ENCODE measurements at places on chromosomes 3 and 15.

- no peak for DNase-seq
Observed at GRCh38 chr3:143600756-143601718, 247.2 kb downstream of the SLC9A9 start.

DNA sequence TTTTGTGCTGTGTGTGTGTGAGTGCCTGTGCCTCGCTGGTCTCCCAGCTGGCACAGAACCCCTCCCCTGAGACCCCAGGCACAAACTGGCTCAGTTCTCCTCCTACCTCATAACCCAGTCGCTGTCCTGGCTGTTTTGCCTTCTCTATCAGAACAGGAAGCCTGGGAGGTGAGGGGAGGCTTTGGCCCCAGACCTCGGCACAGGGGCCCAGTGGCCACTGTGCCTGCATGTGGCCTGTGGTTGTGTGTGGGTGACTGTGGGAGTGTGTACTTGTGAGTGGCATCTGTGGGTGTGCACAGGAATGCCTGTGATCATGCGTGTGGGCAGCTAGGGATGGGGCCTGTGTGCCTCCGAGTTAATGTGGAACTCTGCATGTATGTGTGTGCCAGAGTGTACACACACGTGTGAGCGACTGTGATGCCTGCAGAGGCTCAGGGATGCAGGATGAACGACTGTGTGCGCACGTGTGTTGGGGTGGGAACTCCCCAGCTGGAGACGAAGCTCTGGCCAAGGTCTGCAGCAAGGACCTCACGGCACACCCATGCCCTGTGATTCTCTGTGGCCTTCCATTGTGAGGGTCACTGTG, 32.3 kb downstream of the PSTPIP1 start:
- no peak for DNase-seq

DNA sequence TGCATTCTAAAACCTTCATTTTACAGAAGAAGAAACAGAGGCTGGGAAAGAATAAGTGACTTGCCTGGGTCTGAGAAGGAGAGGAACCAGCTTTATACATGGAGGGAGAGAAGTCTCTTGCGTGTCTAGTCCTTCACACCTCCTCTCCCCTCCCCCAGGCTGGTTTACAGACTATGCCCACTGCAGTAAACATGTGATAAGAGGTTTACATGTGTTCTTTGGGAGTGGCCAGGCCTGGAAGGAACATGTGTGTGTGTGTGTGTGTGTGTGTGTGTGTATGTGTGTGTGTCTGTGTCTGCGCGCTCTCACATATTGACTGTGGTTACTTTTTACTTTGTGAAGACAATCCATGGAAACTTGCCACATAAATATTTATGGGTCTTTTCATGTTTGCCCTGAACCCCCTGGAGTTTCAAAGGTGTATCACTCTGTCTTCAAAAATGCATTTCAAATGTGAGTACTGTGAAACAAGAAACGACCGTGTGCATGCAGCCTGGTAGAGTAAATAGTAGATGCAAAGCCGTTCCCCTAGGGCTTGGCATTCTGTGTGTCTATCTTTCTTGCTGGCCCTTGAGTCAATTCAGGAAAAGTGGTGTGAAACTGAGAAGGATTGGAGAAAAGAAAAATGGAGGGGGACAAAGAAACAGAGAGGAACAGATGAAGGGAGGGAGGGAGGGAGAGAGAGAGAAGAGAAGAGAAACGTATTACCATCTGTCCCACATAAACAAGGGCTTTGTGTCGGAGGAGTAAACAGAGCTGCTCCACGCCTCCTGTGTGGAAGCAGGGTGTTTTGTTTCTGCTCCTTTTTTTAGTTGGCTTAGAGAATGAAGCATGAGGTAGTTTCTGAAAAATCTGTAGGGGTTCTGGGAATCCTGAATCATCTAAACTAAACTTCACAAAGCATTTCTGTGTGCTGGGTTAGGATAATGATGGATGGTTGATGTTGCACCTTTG, 51.7 kb downstream of the CLDN11 start:
- no peak for DNase-seq

GRCh38 chr15:98043160-98044014, 82.9 kb downstream of the ARRDC4 start:
- DNase-seq: no peak

- peak; percentile 34 for DNase-seq
Observed at GRCh38 chr3:10835406-10835805, 19.4 kb downstream of the SLC6A11 start.

DNA sequence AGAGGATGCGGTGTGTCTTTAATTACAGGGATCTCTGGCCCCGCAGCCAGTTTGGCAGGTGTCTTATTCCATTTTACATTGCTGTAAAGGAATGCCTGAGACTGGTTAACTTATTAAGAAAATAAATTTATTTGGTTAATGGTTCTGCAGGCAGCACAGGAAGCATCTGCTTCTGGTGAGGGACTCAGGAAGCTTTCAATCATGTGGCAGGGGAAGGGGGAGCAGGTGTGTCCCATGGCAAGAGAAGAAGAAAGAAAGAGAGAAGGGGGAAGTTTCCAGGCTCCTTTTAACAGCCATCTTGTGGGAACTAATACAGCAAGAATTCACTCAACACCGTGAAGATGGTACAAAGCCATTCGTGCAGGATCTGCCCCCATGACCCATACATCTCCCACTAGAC, 128.0 kb upstream of the CRBN start:
- no peak for DNase-seq

- no peak for DNase-seq
Observed at GRCh38 chr3:44363591-44363990, 25.0 kb downstream of the TCAIM start.

DNA sequence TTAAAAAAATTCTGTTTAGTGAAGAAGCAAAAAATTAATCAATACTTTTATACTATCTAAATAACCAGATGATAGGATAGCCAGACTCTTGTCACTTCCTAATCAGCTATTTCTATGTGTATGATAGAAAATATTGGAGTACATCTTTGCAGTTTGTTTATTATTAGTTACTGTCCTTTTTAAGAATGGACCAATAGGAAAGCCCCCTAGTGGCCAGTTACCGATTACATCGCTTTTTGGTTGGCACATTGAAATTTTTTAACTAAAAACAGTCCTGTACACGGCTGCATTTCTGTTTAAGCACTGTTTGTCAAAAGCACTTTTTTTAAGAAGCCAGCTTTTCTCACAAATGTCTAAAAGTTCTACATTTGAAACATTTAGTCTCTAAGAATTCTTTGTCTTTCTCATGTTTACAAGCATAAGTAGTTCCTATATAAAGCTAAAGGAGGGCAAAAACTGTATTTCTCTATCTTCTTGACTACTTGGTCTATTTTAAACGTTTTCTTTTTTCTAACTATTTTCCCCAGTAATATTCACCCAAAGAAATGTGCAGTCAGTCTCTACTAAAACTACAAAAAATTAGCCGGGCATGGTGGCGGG, 253.2 kb upstream of the LRTM1 start:
- DNase-seq: peak; percentile 17

DNA sequence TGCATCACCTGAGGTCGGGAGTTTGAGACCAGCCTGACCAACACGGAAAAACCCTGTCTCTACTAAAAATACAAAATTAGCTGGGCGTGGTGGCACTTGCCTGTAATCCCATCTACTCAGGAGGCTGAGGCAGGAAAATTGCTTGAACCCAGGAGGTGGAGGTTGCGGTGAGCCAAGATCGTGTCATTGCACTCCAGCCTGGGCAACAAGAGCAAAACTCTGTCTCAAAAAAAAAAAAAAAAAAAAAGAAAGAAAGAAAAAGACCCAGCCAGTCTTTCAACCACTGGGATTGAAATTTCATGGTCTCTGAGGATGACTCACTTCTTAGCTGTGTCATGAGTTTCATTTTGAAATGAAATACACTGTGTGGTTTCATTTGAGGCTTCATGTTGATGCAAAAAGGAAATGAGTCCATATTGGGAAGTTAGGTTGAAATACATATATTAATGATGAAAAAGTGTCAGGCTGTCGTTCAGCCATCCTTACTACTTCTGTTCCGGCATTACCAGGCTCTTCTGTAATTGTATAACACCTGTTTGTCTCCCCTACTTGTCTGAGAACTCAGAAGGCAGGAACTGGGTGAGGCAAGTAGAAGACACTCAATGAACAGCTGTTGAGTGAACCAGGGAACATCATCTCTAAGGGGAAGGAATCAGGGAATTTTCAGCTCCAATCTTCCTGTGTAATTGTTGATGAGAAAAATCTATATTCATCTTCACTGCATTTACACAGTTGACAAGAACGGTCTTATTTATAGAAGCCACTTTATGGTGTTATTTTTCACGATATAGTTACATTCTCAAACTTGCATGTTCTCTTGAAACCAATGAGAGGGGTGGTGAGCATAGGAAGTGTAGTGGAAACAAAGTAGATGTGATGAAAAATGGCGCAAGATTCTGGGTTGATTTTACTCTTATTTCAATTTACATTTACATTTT, 87.4 kb downstream of the NFKBIZ start:
- no peak for DNase-seq

DNA sequence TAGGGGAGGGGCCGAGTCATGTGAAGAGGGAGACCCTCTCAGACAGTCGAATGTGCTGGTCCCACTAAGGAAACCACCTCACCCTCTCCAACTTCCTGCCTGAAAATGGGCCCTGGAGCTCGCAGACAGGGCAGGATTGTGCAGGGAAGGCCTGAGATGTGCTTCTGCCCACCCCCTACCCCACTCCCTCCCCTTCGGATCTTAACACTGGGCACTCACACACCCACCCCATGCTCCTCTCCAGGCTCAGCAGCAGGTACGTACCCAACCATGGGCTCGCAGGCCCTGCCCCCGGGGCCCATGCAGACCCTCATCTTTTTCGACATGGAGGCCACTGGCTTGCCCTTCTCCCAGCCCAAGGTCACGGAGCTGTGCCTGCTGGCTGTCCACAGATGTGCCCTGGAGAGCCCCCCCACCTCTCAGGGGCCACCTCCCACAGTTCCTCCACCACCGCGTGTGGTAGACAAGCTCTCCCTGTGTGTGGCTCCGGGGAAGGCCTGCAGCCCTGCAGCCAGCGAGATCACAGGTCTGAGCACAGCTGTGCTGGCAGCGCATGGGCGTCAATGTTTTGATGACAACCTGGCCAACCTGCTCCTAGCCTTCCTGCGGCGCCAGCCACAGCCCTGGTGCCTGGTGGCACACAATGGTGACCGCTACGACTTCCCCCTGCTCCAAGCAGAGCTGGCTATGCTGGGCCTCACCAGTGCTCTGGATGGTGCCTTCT, 20.0 kb downstream of the ATRIP start:
- no peak for DNase-seq

DNA sequence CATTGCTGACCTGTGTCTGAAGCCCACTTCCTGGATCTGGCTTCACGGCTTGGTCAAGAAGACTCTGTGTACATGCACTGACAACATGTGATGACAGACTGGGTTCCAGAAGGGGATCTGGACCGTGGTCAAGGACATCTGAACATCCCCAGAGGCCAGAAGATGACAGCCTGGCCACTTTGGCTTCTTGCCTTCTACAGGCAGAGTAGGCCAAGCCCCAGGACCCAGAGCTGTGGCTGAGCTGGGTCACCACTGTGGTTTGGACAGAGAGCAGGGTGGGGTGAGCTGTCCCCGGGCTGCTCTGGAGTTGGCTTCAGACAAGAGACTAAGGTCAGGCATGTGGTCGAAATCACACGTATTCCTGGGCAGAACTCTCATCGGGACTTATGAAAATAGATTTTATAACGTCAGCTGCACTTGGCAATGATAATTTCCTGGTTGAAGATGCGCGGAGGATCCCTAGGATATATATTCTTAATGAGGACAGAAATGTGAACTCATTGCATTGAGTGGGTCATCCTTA, 114.1 kb upstream of the FRMD4B start:
- DNase-seq: no peak

DNA sequence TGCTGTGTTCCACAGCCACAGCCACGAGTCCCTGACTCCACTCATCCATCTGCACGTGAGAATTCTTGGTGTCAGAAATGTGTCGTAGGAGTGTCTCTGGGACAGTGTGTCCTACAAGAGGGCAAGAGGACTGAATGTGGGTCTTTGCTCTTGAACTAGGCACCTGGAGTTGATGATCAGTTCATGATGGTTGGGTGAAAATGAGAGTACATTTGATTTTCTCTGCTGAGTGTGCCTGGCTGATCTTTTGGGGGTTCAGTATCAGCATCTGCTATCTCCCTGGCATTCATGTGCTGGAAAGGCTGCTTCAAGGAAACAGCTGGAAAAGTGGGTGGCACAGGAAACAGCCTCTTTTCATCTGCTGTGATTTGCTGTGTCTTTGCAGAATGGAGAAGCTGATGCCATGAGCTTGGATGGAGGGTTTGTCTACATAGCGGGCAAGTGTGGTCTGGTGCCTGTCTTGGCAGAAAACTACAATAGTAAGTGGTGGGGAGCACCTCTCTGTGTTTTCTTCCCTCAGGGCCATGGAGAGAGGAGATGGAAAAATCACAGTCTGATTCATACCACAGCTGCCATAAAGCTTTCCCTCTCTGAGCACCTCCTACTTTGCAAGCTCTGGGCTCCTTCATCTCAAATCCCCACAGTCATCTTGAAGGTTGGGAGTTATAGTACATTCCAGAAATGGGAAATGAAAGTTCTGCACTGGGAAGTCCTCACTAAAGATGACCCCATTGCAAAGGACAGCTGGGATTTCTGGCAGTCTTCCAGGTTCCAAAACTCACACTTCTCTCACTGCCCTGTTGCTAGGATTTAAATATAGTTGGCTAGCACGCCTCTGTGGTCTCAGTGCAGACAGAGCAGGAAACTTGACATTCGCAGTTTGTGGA, 17.8 kb downstream of the TF start:
- DNase-seq: no peak

Measured in WERI-Rb-1 (cell line).